ENCODE measurements at places on chromosomes 13 and 19.
A peak's percentile ranks its signal among the peaks of the same experiment; 100 is the strongest.

GRCh38 chr13:95226932-95227695 lies 74.1 kb downstream of the ABCC4 start:
- DNase-seq = no peak

- DNase-seq = no peak
Measured at GRCh38 chr13:26677156-26677555, 83.4 kb downstream of the GPR12 start.

DNA sequence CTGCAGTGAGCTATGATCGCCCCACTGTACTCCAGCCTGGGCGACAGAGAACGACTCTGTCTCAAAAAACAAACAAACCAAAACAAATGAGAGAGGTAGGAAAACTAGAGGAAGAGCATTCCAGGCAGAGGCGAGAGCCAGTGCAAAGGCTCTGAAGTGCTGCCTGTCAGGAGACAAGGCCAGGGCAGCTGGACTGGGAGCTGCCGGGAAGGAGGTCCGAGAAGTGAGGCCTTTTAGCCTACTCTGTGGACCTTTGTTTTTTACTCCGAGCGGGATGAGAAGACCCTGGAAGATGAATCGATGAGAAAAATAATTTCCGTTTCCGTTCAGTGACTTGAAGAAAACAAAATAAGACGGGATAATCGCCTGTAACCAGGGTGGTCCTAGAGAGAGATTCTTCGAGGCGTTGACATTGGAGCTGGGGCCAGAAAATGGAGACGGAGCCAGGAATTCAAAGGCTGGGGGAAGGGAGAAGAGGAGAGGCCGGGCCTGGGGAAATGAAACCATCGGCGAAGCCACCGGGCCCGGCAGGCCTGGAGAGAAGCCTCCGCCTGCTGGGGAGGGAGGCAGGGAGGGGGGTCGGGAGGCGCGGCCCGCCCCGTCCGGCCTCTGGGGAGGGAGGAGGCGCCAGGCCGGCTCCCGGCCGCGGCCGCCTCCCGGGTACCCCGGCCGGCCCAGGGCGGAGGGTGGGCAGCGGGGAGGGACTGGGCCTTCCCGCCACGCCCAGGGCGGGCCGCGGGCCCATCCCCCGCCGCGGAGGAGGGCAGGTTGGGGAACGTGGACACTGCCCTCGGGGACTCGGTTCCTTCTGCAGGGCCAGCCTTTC lies 7.8 kb upstream of the SERTAD1 start:
- DNase-seq = peak; percentile 35

- DNase-seq = no peak
Measured at GRCh38 chr13:29185926-29186325, 365.8 kb downstream of the MTUS2 start.

- DNase-seq = no peak
Measured at GRCh38 chr13:37576601-37577000, 22.0 kb downstream of the POSTN start.

GRCh38 chr19:45016388-45017314 lies 15.4 kb downstream of the RELB start:
- peak; percentile 81 for DNase-seq

- DNase-seq = no peak
Measured at GRCh38 chr13:28392896-28393505, 101.9 kb downstream of the FLT1 start.

GRCh38 chr19:35044317-35045117 lies 3.0 kb downstream of the HPN start:
- DNase-seq = peak; percentile 23

GRCh38 chr19:7326105-7326877 lies 22.4 kb upstream of the ARHGEF18 start:
- DNase-seq = peak; percentile 15

DNA sequence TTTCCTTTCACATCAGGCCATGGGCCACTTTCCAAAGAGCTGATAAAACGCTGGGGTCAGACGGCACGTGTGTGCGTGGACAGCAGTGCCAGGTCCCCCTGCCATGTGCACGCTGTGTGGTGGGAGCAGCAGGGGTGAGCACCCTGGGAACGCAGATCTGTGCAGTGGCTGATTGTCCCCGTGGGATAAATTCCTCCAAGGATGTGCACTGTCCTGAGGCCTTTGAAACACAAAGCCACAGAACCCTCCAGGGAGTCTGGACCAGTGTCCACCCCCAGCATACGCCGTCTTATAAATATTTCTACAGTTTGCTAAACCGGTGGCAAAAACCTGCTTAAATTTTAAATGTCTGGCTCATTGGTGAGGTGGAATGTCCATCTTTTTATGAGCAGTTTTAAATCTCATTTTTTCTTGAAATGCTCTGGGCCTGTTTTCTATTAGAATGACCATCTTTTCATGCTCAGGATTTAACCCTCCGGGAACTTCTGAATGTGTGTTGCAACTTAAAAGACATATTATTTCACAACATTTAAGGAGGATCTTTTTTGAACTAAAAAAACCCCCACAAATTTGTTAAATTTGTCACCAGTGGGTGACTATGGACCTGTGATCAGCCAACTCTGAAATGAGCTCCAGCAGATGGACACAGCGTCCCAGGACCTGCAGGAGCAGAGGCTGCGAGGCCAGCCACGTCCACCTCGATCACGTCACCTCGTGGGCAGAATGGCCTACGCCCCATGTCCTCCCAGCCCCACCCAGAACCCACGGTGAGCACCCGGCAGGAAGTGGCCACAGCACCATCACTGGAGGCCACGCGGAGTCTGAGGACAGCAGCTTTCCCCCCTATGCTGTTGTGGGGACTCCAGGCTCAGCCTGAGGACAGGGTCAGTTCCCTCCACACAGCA lies 68.6 kb downstream of the RASA3 start:
- no peak for DNase-seq

DNA sequence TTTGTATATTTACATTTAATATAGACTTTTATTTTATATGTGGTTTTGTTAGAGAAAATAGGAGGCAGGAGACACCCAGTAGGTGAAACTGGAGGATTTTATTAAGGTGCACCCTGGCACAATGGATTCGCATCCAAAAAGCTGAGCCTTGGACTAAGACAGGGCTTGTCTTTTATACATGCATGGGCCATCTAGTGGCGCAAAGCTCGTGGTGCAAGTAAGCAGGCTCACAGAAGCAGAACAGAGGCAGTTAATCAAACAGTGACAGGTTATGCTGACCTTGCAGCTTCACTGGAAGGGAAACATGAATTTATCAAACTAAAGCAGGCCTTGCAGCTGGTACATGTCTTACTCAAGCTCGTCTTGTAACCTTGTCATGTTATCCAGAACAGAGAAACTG lies 58.8 kb upstream of the ZNF681 start:
- DNase-seq = no peak

DNA sequence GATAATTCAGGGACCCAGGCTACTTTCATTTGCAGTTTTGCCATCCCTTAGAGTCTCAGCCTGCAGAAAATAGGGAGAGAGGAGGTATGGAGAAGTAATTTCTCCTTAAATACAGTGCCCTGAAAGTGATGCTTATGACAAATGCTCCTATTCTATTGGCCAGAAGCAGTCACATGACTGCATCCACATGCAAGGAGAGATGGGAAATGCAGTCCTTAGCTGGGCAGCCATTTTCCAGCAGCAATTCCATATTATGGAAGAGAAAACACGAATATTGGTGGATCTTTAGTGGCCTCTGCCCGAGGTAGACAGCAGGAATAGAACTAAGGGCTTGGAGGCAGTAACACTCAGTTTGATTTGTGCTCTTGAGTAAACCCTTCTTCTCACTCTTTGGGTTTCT lies 39.4 kb downstream of the VAV1 start:
- no peak for DNase-seq

DNA sequence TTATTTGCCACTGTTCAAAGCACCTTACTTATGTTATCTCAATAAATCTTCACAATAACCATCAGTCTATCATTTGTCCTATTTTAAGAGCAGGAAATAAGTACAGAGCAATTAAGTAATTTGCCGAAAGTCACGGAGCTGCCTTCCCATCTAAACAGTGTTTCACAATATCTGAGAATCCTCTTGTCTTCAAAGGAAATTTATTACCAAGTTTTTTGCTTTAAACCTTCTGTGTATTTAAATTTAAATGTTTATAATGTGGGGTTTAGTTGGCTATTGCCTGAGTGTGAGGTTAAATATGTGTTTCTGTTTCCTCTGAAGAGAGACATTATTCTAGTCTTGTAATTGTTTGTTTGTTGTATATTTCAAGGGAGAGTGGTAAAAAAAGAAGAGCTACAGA lies 633.1 kb downstream of the EFNB2 start:
- no peak for DNase-seq

- DNase-seq = peak; percentile 27
Measured at GRCh38 chr19:5690955-5691821, 1.1 kb downstream of the RPL36 start.

- no peak for DNase-seq
Measured at GRCh38 chr19:52351512-52351911, 15.5 kb downstream of the ZNF610 start.

- no peak for DNase-seq
Measured at GRCh38 chr19:23998568-23998967, 83.9 kb downstream of the ZNF726 start.

- DNase-seq = peak; percentile 41
Measured at GRCh38 chr19:18507021-18507726, 14.7 kb downstream of the ELL start.

GRCh38 chr13:48844676-48845075 lies 131.0 kb upstream of the FNDC3A start:
- DNase-seq = no peak

Data from effector memory CD4-positive, alpha-beta T cell (primary cell).